ENCODE measurements at places on chromosomes 5 and 9. TPM values are rescaled to one million over a fixed set of nuclear protein-coding genes. Genes with fewer than 3 reads are reported as not detected.

- DNase-seq, result no peak
These were observed 26.7 kb downstream of the MARCHF11 start for GRCh38 chr5:16152601-16153568.

KCNT1 gene
- total RNA-seq, result not detected

CDX1 gene
- not detected for total RNA-seq

GRCh38 chr5:34439601-34440000, 216.5 kb upstream of the RAI14 start:
- DNase-seq, result no peak

- no peak for DNase-seq
These were observed 145.4 kb downstream of the PLPPR1 start for GRCh38 chr9:101173907-101174306.

DNA sequence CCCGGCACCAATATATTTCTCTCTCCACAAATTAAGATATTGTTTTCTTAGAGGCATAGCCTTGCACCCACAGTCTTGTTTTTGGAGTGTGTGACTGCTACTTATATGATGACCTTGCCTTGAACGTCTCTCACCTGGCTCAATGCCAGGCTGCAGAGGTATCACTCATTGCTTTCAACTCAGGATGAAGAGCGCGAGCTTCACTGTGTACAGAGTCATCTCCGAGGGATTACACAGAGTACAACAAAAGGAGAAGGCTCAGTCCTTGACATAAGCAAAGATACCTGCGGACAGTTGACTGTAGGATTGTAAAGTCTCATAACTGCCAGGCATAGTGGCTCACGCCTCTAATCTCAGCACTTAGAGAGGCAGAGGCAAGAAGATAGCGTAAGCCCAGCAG, 53.8 kb downstream of the CD180 start:
- no peak for DNase-seq

GFI1B gene
- not detected for total RNA-seq

GRCh38 chr5:150406723-150407095, 6.0 kb downstream of the CD74 start:
- no peak for DNase-seq

ACOT12 gene
- total RNA-seq, result not detected

HSD17B3 gene
- not detected for total RNA-seq

DNA sequence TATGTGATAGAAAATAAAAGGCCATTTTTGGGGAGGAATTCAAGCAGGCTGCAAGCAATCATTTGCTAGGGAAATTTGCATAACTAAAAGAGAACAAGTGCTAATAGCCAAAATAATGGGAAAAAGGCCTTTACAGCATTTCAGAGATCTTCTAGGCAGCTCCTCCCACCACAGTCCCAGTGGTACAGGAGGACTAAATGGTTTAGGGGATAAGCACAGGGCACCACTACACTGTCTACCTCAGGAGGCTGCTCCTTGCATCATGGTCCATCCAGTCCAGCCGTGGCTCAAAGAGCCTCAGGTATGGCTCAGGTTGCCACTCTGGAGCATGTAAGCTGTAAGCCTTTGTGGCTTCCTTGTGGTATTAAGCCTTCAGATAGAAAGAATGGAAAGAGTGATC, 485.6 kb downstream of the PDE4D start:
- no peak for DNase-seq

DNA sequence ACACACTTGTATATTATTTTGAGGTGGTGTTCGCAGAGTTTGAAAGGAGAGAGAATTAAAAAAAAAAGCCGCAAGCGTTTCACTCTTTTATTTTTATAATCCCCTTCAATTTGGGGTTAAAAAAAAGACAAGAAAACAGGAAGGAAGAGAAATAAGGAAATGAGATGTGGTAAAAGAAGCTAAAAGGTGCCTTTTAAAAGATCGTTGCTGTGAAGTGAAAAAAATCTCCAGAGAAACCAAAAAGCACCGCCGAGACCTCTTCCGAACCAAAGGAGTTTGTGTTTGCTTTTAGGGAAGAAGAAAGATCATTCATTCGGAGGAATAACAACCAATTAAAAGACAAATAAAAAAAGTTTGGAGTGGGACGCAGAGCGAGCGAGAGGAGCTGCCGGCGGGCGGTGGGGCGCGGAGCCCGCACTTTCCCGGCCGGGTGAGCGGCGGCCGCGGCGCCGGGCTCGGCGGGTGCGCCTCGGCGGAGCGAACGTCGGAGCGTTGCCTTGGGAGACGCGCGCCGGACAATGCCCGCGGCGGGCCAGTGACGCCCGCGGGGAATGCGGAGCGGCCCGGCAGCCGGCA, 355 bp downstream of the TLE4 start:
- no peak for DNase-seq

DNA sequence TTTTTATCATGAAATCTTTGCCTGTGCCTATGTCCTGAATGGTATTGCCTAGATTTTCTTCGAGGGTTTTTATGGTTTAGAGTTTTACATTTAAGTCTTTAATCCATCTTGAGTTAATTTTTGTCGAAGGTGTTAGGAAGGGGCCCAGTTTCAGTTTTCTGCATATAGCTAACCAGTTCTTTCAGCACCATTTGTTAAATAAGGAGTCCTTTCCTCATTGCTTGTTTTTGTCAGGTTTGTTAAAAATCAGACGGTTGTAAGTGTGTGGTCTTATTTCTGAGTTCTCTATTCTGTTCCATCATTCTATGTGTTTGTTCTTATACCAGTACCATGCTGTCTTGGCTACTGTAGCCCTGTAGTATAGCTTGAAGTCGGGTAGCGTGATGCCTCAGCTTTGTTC, 55.9 kb downstream of the YTHDC2 start:
- DNase-seq, result no peak

GRCh38 chr5:111935835-111936234, 178.8 kb upstream of the NREP start:
- no peak for DNase-seq

PCDHGB1 gene
- not detected for total RNA-seq

DNA sequence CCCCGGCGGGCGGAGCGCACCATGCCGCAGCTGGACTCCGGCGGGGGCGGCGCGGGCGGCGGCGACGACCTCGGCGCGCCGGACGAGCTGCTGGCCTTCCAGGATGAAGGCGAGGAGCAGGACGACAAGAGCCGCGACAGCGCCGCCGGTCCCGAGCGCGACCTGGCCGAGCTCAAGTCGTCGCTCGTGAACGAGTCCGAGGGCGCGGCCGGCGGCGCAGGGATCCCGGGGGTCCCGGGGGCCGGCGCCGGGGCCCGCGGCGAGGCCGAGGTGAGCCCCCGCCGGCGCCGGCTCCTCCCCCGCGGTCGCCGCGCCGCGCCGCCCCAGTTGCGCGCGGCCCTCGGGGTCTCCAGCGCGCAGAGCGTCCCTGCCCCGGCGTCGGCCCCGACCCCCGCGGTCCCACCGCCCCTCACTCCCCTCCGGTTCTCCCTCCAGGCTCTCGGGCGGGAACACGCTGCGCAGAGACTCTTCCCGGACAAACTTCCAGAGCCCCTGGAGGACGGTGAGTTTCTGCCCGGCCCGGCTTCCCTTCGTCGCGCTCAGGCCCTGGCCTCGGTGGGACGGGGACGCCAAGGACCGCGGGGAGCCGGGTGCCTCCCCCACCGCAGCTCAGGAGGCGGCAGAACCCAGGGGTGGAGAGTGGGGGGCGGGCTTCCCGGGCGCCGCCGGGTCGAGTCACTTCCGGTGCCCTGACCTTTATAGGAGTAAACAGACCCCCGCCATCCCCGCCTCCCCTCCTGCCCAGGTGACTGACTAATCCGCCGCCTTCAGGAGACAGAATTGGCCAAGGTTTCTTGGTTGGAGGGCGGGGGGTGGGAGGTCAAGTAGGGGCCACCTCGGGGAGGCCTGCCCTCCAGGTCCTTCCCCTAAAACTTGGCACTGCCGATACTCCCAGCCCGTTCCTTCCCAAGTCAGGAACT, 665 bp downstream of the TCF7 start:
- DNase-seq, result peak; percentile 62

GRCh38 chr5:180591311-180591887, at the start of gene SCGB3A1:
TSS of gene SCGB3A1 (minus strand) at chr5:180591499. CDS start at chr5:180591462, 37 bp downstream.
- peak; percentile 22 for DNase-seq

DNA sequence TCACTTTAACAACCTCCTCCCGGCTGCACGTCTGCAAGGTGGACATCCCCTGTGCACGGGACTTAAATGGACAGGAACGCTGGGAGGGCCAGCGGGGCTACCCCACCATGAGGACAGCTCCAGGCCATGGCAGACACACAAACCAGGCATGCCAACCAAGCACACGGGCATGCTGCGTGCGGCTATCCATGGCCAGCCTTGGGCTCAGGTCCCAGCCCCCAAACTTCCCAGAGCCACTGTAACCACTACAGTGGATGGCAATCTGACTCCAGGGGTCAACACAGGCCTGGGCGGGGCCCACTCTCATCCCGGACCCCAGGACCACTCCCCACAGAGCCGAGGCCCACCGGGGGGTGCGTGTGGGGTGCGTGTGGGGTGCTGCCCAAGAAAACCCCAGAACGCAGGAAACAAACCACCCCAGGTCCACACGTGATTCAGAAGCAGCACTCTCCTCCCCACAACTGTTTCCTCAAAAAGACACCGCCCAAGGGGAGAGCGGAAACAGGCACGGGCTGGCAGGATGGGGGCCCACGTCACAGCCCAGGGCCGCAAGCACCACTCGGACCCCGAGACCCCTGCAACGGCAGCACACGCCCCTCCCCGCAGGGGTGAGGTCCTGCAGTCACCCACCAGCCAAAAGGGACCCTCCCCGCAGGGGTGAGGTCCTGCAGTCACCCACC, 7.4 kb downstream of the SLC12A7 start:
- peak; percentile 66 for DNase-seq

DNA sequence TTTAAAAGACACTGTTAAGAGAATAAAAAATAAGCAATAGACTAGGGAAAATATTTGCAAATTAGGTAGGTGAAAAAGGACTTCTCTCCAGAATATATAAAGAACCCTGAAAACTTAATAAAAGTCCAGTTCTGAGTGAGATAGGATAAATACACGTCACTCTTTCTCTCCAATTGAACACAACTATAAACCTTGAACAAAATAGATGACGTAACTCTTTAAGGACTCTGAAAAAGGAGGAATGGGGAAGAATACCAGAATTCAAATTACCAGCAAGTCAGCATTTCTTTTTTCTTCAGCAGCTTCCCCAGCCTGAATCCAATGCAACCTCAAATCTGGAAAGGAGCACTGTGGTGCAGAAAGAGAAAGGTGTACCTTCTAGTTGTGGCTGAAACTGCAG, 6.8 kb upstream of the WDR41 start:
- no peak for DNase-seq

GRCh38 chr5:14147210-14147609, 4.1 kb downstream of the TRIO start:
- DNase-seq, result no peak

GRCh38 chr5:4028384-4028783, 432.8 kb downstream of the IRX1 start:
- no peak for DNase-seq

- DNase-seq, result peak; percentile 62
These were observed 134.7 kb upstream of the DMRT1 start for GRCh38 chr9:706606-707459.

DNA sequence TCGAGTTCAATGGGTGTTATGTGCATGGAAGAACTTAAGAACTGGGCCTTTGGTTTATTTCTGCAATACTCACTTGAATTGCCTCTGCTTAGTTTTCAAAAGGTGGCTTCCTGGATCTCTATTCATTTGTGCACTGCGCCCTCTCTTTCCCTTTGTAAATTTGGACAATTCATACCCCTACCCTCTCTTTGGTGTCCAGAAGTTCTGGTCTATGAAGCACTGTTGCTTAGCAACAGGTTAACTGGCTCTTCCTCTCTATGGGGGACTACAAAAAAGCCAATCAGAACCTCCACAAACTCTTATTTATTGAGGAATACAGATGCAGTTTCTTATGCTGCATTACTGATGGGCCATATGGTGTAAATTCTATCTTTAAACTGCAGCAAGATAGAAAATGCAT, 13.5 kb upstream of the FAM120A start:
- DNase-seq, result no peak

All from activated CD8-positive, alpha-beta memory T cell treated with anti-CD3 and anti-CD28 coated beads, Interleukin-2, amount 10 ng/mL, durations not matched to agents 7 days and 5 days (primary cell).